ENCODE measurements at places on chromosomes 1 and 21. TPM values are rescaled to one million over a fixed set of nuclear protein-coding genes. Genes with fewer than 3 reads are reported as not detected.

The MYCL gene
- total RNA-seq: 0.26 TPM

The MEF2D gene
- total RNA-seq: 57.1 TPM

The COL6A1 gene
- 0.12 TPM for total RNA-seq

The TGFB2 gene
- not detected for total RNA-seq

The SV2A gene
- total RNA-seq: 15.8 TPM

The TNNI3K gene
- not detected for total RNA-seq

The ADAM30 gene
- not detected for total RNA-seq

The RNF186 gene
- not detected for total RNA-seq

The PKP1 gene
- total RNA-seq: not detected

The CFHR3 gene
- not detected for total RNA-seq

The MOV10 gene
- total RNA-seq: 171 TPM

The SLC44A5 gene
- total RNA-seq: 0.40 TPM

The TMEM82 gene
- not detected for total RNA-seq

The EFNA1 gene
- total RNA-seq: not detected

The BLACAT1 gene
- 0.47 TPM for total RNA-seq

The ADGRB2 gene
- 0.07 TPM for total RNA-seq

The FLG gene
- total RNA-seq: not detected

The GBP7 gene
- total RNA-seq: 0.18 TPM

The NFASC gene
- 0.23 TPM for total RNA-seq

The HENMT1 gene
- 36.0 TPM for total RNA-seq

The UBXN10 gene
- total RNA-seq: 1.1 TPM

The CSF3R gene
- not detected for total RNA-seq

The ZNF695 gene
- total RNA-seq: 0.82 TPM

The SPTA1 gene
- total RNA-seq: not detected

The FCRL2 gene
- not detected for total RNA-seq

The PEAR1 gene
- total RNA-seq: not detected

The SMIM1 gene
- not detected for total RNA-seq

Measured in activated CD8-positive, alpha-beta memory T cell treated with anti-CD3 and anti-CD28 coated beads, Interleukin-2, amount 10 ng/mL, durations not matched to agents 7 days and 5 days (primary cell).